ENCODE measurements at places on chromosomes 6 and 20.
A peak's percentile ranks its signal among the peaks of the same experiment; 100 is the strongest.

GRCh38 chr20:63135411-63135810, 80.5 kb downstream of the YTHDF1 start:
- no peak for DNase-seq

DNA sequence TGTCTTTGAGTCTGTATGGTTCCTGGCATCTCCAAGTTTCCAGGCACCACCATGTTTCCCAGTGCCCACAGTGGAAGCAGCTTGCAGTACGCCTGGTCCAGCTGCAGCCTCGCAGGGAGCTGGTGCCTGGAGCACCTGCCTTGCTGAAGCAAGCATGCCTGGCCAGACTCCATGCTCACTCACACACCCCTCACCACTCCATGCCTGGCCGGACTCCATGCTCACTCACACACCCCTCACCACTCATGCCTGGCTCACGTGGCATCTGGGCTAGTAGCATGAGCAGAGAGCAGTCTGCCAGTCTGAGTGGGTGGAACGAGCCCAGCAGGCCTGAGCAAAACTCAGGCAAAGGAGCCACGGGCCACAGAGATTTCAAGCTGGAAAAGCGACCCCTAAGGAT, 214.3 kb downstream of the TFAP2C start:
- no peak for DNase-seq

DNA sequence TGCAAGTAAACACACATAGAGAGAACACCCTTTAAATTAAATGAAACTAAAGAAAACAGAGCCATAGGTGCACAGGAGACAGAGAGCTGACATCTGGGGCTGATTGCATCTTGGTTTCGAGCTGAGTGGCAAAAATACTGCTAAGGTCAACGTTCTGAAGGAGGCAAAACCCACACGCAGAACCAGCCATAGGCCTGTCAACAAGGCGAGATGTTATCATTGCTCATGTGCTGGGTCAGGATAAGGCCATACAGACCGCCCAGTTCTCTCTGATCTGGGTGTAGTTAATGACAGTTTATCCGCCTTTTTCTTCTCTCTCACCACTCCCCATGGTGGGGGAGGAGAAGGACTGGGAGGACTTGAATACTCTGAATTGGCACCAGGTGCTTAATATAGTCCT, 4.5 kb upstream of the FAM110A start:
- DNase-seq: peak; percentile 13

- no peak for DNase-seq
These were observed 9.8 kb upstream of the ZBP1 start for GRCh38 chr20:57630061-57630460.

GRCh38 chr6:86775893-86776292, 161.4 kb upstream of the HTR1E start:
- DNase-seq: no peak
